Neuronal stem cell (in vitro differentiated cells): ENCODE measurements at places on chromosomes 6 and 20.

- DNase-seq = no peak
Measured at GRCh38 chr6:25250878-25251277, 28.3 kb upstream of the CARMIL1 start.

DNA sequence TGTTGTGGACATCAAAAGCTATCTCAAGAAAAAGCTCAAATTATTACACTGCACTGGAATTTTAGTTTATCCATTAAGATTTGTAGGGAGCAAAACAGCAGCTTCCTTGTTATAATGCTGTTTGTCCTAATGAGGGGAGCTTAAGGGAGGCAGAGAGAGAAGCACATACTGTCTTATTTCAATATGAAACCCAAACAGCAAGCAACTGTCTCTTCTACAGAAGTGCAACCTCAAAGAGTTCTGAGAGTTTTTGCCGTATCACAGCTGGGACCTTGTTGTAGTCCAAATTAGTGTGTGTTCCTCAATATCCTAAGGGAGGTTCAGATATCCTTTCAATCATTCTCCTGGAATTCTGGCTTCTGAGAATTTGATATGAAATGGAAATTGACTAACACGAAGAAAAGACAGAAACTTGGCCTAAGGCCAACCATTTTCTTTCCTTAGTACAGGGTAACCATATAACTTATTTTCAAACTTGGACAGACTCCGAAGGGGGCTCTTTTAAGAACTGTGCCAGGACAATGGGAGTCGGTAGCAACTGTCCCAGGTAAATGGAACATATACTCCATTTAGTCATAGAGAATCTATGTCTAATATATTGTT, 149.3 kb upstream of the CCN2 start:
- DNase-seq = no peak

DNA sequence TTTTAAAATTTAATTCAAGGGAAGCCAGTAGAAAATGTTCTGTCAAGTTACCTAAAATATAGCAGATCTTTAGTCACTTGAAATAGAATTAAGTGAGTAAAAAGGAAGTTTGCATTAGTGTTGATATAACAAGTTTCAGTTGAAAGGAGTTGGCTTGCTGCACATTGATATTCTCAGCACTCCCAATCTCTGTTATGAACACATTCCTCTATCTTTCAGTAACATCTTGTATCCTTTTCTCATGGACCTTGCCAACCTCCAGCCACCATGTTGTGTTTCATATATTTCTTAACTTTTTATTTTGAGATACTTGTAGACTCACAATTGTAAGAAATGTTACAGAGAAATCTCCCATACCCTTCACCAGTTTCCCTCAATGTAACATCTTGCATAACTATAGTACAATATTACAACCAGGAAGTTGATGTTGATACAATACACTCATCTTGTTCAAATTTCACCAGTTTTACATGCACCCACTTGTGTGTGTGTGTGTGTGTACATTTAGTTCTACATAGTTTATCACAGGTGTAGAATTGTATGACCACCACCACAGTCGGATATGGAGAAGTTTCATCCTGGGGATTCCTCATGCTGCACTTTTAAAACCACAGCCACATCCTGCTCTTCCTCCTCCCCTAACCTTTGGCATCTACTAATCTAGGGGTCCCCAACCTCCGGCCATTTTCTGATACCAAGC, 20.2 kb upstream of the PAQR8 start:
- DNase-seq = no peak

DNA sequence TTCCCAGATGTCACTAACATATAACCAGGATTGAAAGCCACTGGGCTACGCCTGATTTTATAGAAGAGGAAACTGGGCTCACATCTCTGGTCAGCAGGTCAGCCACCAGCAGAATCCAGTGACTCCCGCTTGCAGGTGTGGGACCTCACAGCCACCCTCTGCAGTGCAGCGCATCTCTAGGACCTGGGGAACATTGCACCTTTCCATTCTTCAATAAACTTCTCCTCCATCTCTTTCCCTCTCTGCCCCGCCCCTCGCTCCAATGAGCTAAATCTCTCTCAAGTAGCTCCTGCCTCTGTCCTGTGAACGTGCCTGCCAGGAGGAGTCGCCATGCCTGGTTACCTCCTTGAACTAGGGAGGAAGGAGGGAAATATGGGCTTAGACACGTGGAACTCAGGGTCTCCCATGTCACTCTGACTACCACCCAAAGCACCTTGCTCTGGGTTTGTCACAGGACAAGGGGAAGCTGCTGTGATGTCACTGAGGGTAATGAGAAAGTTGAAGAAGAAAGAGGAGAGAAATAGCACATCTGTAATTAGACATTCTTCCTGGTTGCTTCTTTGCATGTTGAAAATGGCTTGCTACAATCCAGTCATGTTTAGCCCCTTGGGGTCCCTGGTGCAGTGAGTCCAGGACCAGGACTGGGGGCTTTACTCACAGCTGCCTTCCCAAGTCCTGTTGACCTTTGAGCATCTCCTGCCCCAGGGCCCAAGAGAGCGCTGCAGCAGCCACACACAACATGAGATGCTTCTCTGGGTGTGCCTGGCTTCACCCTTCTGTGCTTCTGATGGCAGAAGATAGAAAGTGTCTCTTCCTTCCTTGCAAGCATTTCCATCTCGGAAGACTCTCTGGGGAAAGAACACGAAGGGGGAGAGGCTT, 469.4 kb downstream of the PREX1 start:
- DNase-seq = no peak

DNA sequence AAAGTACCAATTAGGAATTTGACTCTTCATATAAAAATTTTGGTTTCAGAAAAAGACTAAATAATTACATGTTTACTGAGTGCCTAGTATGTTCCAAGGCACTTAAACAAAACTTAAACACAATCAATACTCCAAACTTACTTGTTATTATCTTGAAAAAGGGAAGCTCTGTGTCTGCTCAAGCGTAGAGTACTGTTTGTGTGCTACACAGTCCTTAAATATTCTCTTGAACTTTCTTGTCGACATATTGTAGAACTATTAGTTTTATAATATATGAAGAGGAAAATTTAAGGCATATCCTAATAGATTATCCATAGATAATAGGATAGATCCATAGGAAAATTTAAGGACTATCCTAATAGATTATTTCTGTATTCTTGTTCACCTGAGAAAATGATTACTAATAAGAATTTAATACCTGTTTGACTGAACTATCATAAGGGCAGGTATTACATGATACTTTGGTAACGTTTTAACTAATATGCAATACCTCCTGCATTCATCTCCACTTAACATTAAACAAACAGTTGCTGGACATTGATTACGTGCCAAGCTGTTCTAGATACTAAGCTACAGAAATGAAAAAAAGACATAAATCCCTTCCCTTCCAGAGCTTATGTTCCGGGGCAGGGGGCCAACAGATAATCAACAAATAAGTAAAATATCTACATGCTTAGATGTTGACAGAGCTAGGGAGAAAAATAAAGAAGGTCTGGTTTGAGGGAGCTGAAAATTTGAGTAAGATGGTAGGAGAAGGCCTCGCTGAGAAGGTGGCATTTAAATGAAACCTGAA, 115.2 kb upstream of the BCLAF1 start:
- no peak for DNase-seq

DNA sequence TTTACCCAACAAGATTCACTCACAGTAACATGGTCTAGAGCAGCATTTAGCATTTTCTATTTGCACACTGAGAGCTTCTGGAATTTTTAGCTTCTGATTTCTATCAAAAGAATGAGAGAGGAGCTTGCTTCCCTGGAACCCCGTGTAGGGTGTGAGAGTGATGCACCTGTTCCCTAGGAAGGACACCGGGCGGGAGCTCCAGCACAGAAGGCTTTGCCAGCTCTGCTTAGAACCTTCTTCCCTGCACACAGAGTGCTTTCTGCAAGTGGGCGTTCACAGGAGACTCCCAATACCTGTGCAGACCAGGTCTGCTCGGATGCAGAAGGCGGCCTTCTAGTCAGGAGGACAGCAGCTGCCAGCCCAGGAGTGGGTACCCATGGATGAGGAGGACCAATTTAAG, 217.3 kb downstream of the TBXT start:
- no peak for DNase-seq

- no peak for DNase-seq
Measured at GRCh38 chr20:14800707-14801425, 463.5 kb upstream of the FLRT3 start.

DNA sequence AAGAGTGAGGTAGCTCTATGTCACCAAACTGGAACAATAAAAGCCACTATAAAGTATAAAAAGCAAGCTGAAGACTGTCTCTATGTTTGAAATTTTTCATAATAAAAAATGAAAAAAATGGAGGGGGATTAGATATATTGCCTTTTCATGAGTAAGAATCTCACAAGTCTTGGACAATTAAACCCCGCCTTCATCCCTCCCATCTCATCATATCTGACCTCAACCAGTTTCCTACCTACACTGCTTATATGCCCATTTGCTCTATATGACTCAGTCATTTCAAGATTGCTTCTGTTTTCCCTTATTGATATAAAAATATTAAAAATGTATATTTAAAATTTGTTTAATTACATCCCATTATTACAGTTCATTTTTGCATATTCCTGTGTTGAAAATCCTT, 2.9 kb upstream of the TRIM39 start:
- DNase-seq = no peak

DNA sequence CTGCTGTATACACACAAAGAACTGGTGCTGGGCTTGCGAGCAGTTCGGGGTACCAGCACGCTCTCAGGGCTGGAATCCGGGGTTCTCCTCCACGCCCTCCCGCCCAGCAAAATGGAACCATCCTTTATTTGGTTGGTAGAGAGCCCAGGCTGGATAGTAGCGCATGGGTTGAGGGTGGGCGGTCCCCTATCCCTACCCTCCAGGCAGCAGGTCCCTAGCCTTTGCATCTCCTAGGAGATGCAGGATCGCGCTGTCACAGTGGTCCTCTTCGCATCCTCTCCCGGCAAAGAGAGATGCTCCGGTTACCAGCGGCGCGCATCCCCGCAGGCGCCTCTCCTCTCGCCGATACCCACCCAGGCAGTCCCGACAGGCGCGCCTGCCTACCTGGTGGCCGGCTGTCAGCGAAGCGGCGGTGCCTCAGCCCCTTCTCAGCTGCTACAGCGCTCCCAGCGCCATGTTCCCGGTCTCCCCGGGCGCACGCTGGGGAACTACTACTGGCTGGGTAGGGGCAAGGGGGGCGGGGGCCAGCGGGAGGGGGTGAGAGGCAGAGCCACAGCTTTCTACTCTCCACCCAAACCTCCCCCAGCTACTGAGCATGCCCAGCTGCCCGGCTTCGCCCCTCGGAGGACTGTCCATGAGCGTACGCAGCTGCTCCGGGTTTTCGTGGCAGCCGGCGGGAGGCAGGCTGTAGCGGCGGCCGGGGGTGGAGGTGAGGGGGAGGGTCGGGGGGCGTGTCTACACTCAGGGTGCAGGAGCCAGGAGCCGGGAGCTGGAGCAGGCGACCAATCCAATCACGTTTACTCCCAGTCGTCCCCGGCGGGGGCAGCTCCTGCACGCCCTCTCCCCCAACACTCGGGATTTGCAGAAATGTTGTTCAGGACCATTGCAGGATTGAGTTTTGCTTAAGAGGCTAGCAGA, at the start of gene PAK5:
PAK5 (minus strand) TSS at position 699 of the 918 bp plus-strand sequence. CDS start 194,748 bp downstream, outside the sequence.
- DNase-seq = peak; percentile 89

DNA sequence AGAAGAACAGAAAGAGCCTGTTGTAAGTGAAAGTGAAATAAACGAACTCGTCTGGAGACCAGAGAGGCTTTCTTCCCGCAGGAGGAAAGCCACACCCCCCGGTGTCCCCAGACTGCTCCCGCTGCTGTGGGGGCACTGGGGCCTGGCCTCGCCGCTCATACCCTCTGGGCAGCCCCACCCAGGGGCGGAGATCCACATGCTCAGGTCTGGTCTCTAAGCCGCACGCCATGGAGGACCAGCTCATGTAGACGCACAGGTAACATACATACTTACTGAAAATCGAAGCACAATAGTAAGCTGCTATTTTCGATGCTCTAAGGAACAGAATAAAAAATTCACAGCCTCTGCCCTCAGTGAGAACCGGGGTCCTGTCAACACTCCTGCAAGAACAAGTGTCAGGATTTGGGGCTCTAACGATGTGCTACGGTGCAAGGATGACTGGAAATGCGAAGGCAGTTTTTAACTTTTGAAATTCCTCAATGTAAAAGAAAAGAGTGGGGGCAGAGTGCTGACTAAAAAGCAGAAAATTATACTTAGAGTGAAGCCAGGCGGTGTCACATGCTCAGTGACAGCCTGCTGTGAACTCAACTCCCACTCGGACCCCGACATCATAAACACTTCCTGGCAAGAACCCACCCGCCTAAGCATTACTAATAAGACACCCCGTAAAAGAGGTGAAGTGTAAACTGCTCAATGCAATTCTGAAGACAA, 110.5 kb downstream of the IRF4 start:
- no peak for DNase-seq

GRCh38 chr6:155275808-155276480, 12.1 kb downstream of the CLDN20 start:
- DNase-seq = no peak

GRCh38 chr6:143449714-143450452, 612 bp downstream of the ADAT2 start:
- DNase-seq = peak; percentile 3

- DNase-seq = no peak
Measured at GRCh38 chr6:18186540-18187250, 31.5 kb downstream of the KDM1B start.

DNA sequence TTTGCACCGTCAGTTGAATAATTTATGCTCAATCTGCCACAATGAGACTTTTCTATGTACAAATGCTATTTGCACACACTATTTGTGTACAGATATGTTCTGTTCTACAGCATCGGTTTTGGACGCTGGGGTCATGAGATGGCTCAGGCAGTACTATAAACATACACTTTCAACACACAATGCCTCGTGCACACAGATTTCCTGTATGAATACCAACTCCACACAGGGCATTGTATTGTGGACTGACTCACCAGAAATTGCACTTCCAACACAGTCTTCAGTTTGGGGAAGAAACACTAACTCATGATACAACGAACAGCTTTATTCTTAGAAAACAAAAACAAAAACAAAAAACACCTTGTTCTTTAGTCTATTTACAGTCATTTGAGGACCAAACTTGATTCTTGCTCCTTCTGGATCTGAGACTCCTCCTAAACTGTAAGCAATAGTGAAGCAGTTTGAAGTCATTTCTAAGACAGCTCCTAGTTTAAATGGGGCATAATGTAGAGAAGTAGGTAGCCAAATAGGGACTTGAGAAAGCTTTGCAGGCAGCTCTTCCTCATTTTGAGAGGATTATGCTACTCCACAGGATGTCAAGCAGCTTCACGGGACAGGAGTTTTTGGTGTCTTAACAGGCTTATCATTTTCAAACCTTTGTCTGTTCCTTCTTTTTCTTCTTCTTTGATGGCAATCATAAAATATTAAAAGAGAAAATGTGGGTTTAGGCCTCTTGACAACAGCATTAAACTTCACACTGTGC, 33.7 kb downstream of the GJA10 start:
- DNase-seq = no peak

DNA sequence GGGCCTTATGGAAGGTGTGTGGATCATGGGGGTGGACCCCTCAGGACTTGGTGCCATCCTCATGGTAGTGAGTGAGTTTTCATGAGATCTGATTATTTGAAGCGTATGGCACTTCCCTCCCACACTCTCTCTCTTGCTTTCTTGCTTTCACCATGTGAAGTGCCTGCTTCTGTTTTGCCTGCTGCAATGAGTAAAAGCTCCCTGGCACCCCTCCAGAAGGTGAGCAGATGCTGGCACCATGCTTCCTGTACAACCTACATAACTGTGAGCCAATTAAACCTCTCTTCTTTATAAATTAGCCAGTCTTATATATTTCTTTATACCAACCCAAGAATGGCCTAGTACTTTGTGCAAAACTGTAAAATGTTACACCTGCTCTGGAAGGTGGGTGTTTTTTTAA, 396.8 kb upstream of the HS3ST5 start:
- DNase-seq = no peak

GRCh38 chr20:4782378-4782772, 60.7 kb downstream of the PRND start:
- no peak for DNase-seq
